ENCODE measurements at places on chromosomes 12 and 14.

- DNase-seq: no peak
Measured at GRCh38 chr12:76177821-76178220, 93.3 kb upstream of the NAP1L1 start.

- DNase-seq: no peak
Measured at GRCh38 chr12:124917841-124918621, 3.6 kb upstream of the UBC start.

DNA sequence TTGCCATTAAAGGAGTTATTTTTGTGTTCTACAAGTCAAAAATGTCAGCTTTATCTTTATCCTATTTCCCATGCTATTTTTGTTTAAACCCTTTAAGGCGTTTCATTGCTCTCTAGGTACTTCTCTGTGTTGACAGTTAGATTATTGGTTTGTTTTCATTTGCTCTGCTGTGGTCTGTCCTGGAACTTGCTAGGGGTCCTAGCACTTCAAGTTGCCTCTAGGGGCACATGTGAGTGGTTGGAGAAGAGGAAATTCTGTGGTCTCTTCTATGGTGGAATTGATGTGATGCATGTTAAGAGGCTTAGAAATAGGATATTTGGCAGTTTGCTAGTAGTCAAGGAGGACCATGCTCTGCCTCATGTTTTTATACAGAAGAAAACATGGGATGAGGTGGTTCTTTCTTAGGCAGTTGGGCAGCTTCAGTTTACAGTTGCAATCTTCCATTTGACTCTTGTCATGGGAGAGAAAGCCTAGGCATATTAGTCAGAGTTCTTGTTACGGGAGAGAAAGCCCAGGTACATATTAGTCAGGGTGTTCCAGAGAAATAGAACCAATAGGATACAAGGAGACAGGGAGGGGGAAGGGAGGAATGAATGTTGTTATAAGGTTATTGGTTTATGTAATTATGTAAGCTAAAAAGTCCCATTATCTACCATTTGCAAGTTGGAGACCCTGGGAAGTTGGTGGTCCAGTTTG, 14.4 kb downstream of the TTLL5 start:
- no peak for DNase-seq

- DNase-seq: no peak
Measured at GRCh38 chr12:3556716-3557115, 65.7 kb downstream of the PRMT8 start.

DNA sequence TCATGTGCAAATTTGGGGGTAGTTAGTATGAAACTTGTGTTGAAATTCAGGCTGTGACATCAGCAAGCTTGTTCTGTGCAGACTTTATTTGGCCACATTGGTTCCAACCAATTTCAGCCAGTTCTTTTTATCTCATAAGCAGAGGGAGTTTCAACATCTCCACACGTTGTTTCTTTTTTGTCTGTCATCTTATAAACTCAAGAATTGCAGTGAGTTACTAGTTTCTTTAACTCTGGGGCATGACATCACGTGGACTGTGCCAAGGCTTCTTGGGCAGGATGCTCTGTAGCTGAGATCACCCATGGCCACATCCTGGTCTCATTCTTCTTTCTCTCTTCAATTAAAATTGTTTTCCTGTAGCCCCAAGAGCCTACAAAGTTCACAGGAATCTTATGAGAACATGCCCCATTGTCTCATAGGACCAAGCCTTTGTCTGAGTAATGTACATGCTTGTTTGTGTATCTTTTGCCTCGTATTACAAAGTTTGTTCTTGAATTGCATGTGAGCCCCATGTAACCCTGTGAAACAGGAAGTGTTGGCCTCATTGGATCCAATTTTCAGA, 982.0 kb upstream of the TMEM132C start:
- DNase-seq: no peak

DNA sequence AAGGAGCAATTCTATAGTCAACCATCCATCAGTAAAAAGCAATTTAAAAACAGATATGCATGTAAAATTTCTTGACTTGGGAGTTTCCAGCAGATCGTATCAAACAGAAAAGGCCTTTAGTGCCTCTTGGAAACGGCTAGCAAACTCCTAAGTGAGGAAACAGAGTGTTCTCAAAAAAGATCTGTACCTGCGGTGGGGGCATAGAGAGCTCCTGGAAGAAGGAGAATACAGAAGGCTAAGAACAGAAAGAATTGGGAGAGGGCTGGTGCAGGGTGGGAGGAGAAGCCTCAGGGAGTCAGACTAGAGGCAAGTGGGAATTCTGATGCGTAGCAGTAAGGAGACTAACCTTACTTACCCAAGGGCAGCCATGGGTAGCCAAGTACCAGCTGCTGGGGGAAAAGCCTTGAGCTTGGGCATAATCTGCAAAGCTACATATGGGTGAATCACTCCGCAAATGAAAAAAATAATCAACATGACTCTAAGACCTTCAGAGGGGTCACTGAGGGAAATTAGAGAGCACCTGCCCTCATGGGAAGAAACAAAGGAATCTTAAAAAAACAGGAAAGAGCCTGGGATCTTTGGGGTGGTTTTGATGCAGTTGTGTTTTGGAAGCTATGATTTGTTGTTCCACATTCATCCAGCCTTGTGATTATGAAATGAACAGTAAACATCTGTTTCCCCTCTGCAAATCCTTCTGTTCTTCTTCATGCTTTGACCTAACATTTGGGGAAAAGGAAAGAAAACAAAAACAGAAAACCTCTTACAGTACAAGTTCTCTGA, 10.4 kb downstream of the RHOJ start:
- no peak for DNase-seq

DNA sequence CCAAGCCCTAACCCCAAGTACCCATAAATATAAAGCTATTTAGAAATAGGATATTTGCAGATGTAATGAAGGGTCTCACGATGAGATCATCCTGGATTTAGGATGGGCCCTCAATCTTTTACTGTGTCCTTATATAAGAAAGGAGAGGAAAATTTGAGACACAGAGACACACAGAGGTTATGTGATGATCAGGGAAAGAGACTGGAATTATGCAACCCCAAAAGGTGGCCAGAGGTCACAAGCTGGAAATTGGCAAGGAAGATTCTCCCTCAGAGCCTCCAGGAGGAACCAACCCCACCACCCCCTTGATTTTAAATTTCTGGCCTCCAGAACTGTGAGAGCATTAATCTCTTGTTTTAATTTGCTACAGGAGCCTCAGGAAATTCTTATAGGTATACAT, 334.9 kb upstream of the PRICKLE1 start:
- no peak for DNase-seq

- no peak for DNase-seq
Measured at GRCh38 chr12:79433465-79434072, 257.2 kb downstream of the PAWR start.

DNA sequence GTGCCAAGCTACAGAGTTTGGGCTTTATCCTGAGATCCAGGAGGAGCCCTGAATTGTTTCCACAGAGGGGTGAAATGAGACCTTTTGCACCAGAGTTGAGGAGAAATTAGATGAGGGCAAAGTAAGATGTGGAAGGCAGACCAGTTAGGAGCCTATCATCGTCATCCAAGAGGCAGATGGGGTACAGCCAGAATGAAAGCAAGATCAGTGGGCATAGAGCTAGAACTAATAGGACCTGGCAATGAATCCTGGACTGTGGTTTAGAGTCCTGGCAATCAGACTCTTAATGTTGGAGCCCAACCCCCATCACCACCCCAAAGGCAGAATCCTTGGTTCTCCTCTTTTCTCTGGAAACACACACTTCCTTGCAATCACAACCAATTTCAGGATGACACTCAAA, 166.6 kb upstream of the HMGA2 start:
- no peak for DNase-seq

DNA sequence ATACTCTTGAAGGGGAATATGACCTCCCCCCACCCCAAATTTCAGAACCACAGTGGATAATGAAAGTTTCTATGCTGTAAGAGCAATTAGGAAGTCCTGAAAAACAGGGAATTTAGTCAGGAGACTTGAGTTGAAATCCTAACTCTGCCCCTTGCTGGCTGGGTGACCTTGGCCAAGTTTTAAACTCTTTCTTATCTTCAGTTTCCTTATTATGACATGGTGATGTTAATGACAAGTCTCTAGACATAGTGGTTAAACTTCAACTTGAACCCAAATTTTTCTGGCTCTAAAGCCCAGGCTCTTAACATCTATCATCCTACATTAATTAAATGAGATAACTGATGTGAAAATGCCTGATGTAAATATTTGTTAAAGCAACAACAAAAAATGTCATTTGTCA, 325.9 kb downstream of the APAF1 start:
- no peak for DNase-seq

GRCh38 chr14:69501423-69501838, 16.9 kb downstream of the PLEKHD1 start:
- peak; percentile 79 for DNase-seq

DNA sequence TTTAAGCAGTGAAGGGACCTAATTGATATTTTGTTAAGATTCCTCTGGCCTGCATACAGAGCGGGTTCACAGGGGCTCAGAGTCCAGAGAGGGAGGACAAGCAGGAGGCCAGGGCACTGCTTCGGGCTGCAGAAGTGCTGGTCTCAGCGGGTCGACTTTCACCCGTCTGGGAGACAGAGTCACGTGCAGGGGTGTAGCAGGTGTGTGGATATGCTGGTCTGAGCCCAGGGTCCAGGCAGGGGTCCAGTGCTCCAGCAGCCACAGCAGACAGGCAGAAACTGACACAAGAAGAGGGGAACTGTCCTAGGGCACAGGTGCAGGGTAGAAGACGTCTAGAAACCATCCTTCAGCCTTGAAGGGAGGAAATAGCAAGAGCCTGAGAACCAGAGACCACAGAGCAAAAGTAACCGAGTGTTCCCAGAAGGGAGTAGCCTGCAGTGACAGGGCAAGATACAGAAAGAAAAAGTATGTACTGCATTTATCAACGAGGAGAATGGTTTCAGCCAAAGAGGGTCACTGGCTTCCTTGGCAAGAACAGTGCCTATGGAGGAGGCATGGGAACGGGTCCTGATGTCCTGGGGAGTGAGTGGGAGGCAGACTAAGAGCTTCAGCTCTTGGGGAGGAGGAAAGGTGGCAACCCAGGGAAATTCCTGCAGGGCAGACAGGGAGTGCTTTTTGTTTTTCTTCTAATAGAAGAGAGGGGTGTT, 28.7 kb downstream of the FBXO21 start:
- DNase-seq: no peak

DNA sequence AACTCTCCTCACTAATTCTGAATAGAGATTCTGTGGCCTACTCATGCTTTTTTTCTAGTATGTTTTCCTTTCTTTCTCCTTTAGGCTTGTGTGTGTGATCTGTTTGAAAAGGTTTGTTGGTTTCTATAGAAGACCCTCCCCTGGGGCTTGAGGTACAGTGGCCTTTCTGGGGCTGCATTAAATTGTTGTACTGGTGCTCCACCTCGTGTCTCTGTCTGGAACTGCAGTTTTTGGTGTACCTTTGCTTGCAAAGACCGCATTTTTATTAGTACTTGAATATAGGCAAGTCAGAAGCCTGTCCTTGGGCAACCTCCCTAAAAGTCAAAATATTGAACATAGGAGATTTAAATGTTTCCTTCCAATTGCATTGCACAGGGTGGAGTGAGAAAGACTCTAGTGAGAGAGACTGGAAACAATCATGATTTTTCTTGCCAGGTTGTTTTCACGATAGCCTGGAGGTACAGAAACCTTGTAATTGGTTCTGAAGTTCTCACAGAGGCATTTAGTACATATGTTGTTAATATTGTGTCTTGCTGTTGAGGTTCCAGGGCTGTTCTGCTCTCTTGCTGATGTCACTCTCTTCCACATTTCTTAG, 39.0 kb downstream of the SLCO1B1 start:
- peak; percentile 13 for DNase-seq

DNA sequence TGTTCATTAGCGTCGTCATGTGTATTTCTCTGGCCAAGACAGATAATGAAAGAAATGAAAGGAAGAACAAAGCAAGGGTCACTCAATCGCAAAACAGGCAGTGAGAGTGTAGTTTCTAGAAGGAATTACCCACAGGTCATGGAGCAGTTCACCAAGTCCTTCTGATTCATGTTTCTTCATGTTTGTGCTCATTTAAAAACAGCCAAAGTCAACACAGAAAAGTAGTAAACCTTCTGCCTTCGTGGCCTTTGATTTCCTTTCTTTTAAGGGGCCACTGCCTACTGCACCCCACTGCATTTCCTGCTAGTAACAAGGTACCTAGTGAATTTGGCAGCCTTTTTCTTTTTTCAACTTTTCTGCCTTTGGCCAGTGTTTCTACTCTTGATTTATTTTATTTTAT, 75.1 kb downstream of the KCNK13 start:
- no peak for DNase-seq

DNA sequence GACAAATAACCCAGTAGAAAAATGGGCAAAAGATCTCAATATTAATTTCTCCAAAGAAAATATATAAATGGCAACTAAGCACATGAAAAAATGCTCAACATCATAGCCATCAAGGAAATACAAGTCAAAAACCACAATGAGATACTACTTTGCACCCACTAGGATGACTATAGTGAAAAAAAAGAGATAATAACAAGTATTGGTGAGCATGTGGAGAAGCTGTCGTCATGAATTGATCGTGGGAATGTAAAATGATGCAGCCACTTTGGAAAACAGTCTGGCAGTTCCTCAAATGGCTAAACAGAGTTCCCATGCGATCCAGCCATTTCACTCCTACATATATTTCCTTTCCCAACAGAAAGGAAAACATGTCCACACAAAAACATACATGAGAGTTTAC, 18.1 kb downstream of the JDP2 start:
- no peak for DNase-seq

- DNase-seq: no peak
Measured at GRCh38 chr12:69404851-69405565, 45.5 kb downstream of the YEATS4 start.

GRCh38 chr14:22973217-22974032, 8.9 kb downstream of the AJUBA start:
- no peak for DNase-seq

GRCh38 chr14:64364907-64365306, 23.2 kb upstream of the MTHFD1 start:
- DNase-seq: no peak

- DNase-seq: no peak
Measured at GRCh38 chr12:5575232-5575631, 143.3 kb downstream of the NTF3 start.

- no peak for DNase-seq
Measured at GRCh38 chr12:97140355-97140754, 233.3 kb downstream of the NEDD1 start.

DNA sequence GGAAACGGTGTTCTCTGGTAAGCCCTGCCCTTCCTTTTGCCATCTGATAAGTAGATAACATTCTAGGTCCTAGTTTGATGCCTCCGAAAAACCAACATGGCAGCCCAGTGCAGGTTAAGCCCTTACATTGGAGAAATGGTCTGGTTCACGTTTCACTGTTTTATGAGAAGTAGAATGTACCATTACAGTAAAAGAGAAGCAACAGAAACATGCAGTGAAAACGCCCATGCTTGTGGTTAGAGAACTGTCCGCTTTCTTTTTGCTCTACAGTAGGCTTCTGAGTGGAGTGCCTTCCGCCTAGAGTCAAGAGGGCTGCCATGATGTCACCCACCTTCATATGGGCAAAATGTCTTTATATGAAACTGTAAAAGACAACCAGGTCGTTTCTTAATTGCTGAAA, 190.4 kb upstream of the BCL2L14 start:
- DNase-seq: no peak
